Esophagus squamous epithelium (tissue), 5 donors: ENCODE measurements at places on chromosomes 6 and 20.

DNA sequence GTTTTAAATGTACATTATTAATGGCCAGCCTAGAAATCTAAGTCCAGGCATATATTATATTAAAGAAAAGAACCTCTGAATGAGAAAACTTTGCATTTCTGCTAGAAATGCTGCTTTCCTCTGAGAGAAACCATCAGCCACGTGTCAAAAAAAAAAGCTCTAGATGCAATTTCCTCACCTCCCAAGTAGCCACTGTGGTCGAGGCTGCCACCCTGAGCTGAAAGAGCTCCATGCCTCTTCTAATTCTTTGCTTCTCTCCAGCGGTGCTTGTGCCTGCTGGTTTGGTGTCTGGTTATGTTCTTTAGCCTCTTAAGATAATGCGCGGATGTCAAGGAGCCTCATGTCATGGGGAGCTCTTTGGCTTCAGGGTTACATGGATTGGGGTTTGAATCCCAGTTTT is 316.0 kb downstream of the TFAP2C start:
- no peak for DNase-seq

GRCh38 chr6:14120546-14120945 is 3.0 kb downstream of the CD83 start:
- no peak for DNase-seq

DNA sequence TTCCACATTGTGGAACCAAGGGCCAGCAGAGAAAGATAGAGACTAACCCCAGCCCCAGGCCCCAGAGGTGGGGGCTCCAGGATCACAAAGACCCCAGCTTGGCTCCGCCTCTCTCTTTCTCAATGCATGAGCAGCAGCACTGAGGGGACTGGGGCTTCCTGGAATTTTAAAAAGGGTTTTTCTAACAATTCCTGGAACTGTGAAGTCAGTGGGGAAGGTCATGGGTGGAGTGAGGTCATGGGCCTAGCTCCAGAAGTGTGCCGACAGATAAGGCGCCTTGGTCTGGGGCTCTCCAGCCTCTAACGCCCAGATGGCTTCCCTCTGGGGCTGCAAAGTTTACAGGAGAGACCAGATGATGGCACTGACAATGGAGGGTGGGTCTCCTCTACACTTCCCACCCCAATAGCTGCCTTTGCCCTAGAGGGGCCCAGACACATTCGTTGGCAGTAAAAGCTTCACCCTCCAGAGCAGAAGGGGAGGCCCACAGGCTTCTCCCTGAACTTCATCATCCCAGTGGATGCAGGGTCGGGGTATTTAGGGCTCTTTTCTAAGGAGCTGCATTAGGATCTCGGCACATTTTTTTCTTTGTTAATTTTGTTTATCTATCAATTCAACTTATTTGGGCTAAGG is 46.9 kb upstream of the CD93 start:
- no peak for DNase-seq

- DNase-seq: no peak
These were observed 29.9 kb upstream of the ZNF184 start for GRCh38 chr6:27502508-27503435.

- DNase-seq: no peak
These were observed 14.6 kb upstream of the CDK5RAP1 start for GRCh38 chr20:33415948-33416347.

DNA sequence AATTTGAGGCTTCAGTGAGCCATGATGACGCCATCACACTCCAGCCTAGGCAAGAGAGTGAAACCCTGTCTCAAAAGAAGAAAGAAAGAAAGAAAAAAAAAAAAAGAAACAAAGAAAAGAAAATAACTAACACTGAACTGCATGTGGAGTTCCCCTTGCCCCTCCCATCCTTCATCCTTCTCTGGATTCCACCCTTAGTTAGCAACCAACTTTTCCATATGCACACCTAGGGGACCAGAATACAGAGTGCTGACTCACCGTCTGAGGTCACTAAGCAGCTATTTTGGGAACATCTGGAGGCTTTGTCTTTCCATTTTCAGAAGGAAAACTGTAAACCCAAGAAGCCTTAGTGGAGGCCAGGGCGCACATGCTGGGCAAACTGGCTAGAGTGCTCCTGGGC is 257.4 kb downstream of the MAFB start:
- DNase-seq: no peak

- DNase-seq: no peak
These were observed 6.6 kb downstream of the MOG start for GRCh38 chr6:29663300-29664042.

GRCh38 chr20:19407736-19408135 is 195.3 kb downstream of the SLC24A3 start:
- DNase-seq: no peak

DNA sequence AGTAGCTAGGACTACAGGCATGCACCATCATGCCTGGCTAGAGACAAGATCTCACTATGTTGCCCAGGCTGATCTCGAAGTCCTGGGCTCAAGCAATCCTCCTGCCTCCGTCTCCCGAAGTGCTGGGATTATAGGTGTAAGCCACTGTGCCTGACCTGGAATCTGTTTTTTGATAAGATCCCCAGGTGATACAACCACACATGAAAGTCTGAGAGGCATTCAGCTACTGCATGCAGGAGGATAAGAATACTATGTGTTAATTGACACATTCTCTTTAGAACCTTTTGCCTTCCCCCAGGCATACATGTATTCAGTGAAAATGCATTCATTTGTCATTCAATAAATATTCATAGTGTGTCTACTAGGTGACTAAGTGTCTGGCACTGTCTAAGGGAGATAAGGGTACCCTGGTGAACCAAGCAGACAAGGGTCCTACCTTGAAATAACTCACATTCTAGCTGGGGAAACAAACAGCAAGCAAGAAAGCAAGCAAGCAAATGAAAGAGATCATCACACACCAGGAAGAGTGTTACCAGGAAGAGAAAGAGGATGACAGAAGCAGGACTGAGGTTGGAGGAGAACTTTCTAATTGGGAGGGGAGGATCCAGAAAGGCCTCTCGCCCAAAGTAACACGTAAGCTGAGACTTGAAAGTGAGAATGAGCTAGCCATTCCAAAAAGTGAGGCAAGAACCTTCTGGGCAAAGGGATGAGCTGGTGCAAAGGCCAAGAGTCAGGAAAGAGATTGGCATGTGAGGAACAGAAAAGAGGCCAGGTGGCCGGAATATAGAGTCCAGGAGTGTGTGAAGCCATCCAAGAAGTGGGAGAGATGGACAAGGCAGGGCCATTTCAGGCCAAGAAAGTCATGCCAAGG is 6.5 kb downstream of the GFOD1 start:
- DNase-seq: no peak

GRCh38 chr6:136483906-136484305 is 66.3 kb downstream of the MAP7 start:
- DNase-seq: no peak

DNA sequence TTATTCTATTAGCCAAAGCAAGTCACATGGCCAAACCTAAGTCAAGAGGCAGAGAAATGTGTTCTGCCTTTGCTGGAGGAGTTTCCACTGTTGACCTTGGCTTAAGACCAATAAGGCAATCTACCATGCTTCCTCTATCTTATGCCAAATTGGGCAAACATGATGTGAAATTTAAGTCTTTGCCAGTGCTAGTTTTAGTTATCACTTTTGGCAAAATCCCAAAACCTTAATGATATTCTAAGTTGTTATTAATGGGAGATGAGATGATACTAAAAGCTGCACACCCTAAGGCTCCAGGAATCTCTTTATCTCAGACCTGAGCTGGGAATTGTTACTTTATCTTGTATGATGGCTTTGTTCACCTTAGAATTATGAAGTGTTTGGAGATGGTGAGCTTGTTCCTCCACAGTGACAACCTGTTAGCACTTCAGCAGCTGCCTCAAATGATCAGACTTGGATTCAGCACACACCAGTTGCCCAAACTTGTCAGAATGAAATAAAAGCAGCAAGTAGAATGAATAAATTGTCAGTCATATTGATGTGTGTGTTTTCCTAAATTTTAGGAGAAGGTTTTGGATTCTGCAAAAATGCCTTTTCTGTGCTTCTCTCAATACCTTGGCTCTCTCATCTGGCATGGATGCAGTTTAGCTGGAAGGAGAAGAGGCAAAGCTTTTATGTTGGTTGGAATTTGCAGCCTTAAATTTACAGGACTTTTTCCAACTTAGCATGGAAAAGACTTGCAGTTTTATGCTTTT is 49.3 kb downstream of the RIN2 start:
- no peak for DNase-seq

DNA sequence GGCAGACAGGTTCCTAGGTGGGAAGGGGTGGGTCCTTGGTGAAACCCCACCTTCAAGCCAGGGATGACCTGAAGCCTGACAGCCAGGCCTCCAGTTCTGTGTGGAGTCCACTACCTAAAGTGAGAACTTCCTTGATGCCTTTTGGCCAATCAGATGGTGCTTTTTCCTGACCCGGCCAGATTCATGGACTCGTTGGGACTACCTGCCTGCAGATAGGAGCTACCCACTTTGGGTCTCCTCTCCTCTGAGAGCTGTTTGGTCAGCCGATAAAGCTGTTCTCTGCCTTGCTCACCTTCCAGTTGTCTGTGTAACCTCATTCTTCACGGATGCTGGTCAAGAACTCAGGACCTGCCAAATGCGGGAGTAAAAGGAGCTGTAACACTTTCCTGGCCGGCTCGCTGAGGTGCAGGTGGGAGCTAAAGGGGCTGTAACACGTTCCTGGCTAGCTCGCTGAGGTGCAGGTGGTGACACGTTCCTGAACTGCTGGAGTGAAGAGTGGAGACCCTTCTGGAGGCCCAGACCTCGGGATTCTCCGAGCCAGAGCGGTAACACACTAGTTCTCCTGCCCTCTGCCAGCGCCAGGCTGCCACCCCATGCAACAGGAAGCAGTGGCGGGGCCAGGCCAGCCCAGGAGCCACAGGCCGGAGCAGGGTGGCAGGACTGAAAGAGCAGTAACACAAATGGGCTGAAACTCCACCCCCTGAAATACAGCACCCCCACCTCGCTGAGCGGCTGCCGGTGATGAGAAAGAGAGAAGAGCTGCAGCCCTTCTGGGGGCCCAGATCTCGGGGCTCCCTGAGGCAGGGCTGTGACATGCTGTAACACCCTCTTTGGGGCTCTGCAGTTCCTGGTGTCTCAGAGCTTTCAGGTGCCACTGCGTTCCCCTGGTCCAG is 13.6 kb upstream of the DBNDD2 start:
- DNase-seq: no peak

DNA sequence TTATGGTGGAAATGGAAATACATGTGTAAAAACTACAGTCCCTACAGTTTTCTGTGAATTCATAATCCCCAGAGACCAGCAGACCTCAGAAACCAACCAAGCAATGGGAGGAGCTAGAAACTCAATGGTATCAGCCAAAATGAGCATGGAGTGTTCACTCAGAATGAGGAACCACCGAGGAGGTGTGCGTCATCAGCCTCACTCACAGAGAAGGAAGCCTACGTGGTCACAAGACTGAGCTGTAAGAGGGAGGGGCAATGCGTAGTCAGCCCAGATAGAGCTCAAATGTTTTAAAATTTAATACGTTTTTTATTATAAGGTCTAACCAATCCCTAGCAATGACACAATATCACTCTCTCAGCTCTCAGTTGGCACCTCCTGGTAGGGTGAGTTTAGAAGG is 17.4 kb downstream of the MYLK4 start:
- peak; percentile 15 for DNase-seq

DNA sequence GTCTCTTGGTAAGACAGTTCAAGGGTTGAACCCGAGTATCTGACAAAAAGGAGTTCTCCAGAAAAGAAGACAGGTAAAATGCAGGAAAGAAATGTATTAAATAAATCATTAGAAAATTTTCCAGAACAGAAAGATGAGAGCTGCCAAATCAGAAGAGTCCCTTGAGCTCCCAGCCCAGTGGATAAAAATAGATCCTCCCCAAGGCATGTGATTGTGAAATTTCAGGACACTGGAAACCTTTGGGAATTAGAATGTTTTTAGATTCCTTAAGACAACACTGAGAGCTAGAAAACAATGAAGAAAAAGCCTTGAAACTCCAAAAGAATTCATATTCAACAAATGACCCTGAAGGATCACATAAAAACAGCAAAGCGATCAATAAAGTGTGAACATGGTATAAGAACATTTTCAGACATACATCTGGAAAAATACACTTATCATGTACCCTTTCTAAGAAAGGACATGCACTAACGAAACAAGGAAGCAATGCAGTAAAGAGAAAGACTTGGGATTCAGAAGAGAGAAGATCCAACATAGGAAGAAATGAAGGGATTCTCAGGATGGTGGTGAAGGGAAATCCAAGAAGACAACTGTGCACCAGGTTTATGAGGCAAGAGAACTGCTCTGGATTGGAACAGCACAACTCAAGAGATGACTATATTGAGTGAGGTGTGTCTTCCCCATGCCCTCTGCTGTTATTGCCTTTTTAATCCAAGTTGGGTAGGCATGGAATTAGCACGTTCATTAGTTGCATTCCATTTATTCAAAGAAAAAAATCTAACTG is 390.4 kb downstream of the SYNE1 start:
- DNase-seq: no peak

DNA sequence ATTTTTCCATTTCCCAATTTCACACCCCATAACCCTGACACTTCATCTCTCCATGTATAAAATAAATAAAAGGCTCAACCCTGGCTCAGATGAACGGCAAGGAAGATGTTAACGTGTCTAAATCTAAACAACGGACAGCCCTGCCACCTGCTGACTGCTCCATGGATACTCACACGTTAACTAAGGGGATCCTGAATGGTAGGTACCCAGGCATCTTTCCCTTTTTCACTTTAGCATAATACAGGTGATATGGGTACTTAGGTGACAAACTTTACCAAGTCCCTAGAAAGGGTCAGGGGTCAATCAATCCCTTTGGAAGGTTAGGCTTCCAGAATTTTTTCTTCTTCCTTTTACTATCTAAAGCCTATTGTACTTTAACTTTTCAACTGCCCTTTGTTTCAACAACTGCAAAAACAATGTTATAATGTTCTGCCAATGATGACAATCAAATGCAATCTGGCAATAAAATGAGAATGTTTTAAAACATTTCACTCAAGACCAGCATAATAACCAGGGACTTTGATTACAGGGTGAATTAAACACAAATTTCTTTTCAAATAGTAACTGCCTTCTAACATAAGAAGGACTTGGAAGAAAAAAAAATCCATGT is 52.4 kb upstream of the IPCEF1 start:
- no peak for DNase-seq

DNA sequence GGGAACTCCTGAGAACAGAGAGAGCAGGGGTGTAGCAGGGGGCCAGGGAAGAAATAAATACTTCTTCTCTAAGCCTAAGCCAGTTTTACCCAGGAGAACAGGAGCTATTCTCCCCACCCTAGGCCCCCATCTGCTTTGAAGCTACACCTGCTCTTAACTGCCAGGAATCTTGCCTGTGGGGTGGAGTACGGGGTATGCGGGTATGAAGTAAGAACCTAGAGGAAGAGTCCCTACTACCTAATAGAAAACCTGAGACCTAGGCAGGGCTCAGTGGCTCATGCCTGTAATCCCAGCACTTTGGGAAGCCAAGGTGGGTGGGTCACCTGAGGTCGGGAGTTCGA is 1.5 kb downstream of the SLC29A1 start:
- DNase-seq: no peak

- DNase-seq: no peak
These were observed 4.0 kb downstream of the NTSR1 start for GRCh38 chr20:62712606-62713005.

DNA sequence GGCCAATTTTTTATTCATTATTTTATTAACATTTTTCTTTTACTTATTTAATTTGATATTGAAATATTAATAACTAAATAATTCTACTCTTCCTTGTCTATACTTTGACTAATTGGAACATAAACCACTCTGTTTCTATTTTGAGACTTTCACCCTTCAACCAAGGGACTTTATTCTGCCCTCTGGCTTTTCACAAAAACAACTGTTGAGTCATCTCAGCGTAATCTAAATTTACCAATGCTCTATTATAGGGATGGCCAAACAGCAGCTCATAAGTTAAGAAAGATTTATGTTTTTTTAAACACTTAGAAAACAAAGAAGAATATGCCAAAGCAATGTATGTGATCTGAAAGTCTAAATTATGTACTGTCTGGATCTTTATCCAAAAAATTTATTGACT is 46.7 kb downstream of the DOP1A start:
- DNase-seq: no peak
